ENCODE measurements at places on chromosomes 6 and 20.

DNA sequence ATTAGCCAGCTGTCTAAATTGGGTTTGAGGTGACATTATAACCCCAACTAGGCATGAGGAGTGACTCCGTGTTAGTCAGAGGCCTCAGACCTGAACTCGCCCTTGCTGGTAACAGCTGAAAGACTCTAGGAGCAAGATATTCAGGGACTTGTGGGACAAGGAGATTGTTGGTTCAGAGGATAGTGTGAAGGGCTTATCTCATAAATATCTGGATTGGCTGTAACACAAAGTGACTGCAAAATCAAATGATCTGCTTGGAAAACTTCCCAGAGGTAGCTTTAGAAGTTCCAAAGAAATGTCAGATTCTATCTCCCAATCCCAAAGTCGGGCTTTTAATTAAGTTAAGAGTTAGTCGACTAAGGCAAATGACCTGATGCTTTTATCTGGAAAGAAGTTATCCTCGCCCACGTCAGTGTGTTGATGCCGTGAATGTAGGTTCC lies 72.4 kb downstream of the TULP4 start:
- DNase-seq = no peak

- DNase-seq = no peak
Observed at GRCh38 chr6:30150671-30151395, 10.2 kb downstream of the TRIM10 start.

DNA sequence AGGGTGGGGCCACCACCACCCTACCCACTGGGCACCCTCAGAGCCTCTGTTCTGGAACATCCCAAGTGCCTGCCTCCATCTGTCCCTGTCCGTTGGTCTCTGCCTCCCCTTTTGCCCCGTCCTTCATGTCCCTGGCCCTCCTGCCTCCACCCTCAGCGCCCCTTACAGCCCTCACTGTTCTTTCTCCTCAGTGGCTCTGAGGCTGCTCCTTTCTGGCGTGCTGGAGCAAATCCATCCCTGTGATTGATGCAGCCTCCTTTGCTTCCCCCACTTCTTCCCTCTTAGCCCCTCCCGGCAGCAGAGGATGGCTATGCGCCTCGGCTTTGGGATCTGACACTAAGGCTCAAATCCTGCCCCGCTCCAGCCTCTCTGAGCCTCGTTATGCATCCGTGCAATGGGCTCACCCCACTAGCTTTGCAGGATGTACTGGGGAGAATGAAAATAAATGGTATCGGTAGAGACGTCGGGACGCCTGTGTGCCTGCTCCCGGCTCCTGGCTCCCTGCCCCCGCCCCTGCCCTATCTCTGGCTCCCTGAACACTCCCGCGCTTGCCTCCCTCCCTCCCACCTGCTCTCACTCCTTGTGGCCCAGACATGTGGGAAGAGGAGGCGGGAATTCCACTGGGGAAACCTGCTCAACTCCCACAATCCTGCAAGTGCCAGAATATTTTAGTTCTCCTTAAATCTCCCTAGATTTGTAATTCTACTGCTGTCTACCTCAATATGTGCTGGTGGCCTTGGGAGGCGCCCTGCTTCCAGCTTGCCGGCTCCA lies 13.1 kb downstream of the VSTM2L start:
- DNase-seq = no peak

- DNase-seq = no peak
Observed at GRCh38 chr6:135212935-135213334, 31.8 kb downstream of the MYB start.

DNA sequence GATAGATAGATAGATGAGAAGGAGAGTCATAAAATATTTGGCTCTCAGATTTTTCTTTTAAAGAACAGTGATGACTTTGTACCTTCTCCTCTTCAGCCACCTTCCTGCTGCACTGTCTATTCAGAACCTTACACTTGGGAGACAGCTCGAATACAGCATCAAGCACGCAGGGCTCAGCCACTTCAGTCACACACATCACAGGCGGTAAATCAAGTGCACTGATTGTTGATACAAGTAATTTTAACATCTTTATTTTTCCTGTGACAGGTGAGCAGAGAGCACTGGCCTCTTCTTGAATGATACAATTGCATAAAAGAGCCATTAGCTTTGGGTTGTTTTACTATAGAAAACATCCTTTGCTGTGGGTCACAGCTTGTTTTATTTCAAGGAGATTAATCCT lies 1118.5 kb upstream of the EYS start:
- no peak for DNase-seq

DNA sequence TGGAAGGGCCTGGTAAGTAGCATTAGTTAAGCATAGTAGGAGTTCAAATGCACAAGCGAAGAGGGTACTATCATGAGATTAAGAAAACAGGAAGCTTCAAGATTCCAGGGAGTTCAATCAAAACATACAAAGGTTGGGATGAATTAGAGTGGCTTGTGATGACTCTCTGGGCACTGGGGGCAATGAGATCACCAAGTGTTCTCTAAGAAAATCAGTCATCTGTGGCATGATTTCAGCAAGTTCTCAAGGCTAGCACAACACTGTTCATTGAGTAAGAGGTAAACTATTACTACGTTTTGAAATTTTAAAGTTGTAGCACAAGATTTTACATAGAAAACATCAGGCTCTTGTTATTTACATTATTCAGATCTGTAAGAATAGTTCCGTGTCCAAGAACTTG lies 139.7 kb upstream of the FLRT3 start:
- DNase-seq = no peak
